Motor neuron (in vitro differentiated cells): ENCODE measurements at places on chromosomes 6 and 20. TPM values are rescaled to one million over a fixed set of nuclear protein-coding genes. Genes with fewer than 3 reads are reported as not detected.

DNA sequence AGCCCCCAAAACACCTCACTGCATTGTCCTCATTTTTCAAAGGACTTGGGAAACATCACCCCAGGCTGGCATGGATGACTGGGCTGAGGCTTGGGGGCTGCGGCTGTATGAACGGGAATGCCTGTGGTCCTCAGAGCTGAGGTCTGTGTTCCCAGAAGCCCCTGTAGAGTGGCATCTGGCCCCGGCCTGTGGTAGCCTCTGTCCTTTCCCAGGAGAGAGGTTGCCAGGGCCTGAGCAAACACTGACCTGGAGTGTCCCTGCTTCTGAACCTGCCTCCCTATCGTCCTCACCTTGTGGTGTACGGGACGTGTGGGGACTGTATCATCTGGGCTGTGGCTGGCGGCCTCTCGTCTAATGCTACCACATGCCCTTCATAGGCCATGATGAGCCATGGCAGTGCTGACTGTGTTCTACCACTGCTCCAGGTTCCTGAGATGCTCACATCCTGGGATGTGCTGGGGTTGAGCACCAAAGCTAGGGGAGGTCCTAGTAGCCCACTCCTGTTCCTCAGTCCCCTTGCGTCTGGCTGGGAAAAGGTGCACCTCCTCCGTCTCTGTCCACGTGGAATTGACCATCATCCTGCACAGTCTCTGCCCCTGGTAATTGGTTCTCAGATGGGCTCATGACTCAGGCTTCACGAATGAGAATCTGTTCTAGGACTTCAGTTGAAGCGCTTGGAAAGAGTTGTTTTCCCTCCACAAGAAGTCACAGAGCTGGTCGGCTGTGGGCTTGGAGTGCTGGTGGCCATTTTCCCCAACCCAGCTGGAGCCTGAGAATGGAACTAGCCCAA, 27.6 kb downstream of the PHACTR3 start:
- ATAC-seq, result no peak

- ATAC-seq, result no peak
Measured at GRCh38 chr6:111987295-111987694, 66.6 kb upstream of the CCN6 start.

DNA sequence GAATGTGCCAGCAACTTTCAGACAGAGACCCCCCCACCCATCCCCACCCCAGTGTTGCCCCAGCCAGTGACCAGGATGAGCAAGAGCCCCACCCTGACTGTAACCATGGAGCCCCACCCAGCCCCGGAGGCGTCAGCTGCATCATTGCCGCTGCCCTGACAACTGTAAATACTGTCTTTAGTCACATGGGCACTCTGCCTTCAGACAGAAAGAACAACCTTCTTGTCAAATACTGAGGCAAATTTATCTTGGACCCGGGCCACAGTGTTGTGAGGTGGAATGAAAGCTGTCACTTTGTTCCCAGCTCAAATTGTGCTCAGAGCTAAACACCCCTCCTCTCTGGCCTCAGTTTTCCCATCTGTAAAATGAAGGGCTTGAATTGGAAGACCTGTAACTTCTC, 23.7 kb downstream of the MOCS3 start:
- peak; percentile 84 for ATAC-seq

DNA sequence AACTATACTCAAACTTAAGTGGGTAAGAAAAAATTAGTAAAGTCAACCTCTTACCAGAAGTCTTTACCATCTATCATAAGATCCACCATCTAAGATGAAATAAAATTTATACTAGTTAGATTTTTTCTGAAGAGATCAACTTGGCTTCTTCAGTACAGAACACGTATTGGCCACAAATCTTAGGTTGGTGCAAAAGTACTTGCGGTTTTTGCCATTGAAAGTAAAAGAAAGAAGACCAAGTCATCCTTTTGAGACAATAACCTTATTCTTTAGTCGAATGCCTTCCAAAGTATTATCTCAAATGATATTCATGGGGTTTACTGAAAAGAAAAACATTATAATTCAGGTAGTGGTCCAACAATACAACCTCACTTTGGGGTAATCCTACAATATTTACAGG, 292.6 kb upstream of the PTCHD4 start:
- no peak for ATAC-seq

GRCh38 chr6:123635567-123635966, 1.2 kb downstream of the TRDN start:
- no peak for ATAC-seq

GRCh38 chr6:47447722-47448121, 29.9 kb upstream of the CD2AP start:
- ATAC-seq, result no peak

The NMBR gene
- total RNA-seq, result 0.14 and 0.21 TPM in 2 replicates
